Daoy (cell line): ENCODE measurements at places on chromosomes 6 and 20. TPM values are rescaled to one million over a fixed set of nuclear protein-coding genes. Genes with fewer than 3 reads are reported as not detected.

- DNase-seq = peak; percentile 4
Measured at GRCh38 chr6:127376685-127377084, 33.3 kb upstream of the ECHDC1 start.

DNA sequence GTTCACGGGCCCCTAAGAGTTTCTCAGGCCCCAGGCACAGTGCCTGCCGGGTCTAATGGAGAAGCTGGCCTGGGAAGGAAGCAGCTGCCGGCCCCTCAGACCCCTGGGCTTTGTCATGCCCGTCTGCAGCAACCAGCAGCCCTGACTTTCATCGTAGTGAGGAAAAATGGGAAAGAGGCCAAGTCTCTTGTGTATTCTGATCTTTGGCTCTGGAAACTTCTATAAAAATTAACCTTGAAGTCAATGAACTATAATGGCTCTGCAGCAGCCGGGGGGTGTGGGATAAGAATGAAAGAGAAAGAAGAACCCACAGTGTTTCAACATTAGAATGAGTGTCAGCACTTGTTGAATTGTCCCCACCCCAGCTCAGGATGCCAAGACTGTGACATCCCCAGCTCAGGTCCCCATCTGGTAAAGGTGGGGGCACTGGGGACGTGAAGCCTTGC lies 12.9 kb downstream of the TGM2 start:
- peak; percentile 45 for DNase-seq

DEFB132 gene
- total RNA-seq = not detected in 2 replicates

SLC12A5 gene
- total RNA-seq = 0.54 TPM in 1 of 2 replicates, not detected in the other

DNA sequence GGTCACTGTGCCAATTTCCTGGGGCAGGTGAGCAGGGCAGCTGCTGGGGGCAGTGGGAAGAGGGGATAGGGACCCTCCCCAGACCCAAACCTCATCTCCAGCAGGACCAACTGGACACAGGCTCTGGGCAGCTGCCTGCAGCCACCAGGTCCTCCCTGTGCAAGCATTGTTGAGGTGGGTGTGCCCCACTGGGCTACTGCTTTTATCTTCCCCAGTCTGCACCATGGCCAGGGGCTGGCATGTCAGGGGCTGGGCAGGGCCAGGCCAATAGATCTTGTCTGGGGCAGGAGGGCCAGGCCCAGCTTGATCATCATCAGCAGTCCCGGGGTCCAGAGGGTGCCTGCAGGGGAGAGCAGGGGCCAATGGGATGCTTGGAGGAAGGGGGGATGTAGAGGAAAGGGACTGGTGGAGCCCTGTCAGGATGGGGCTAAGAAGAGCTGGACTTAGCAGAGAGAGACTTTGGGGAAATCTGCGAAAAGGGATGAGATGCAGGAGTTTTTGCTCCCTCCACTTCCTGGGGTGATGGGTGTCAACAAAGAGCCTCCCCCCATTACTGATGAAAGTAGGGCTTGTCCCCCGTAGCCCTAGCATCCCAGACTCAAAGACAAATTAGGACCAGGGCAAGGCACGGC lies 5.7 kb downstream of the EBF4 start:
- no peak for DNase-seq

CST3 gene
- total RNA-seq = 46.3 and 46.6 TPM in 2 replicates

DNA sequence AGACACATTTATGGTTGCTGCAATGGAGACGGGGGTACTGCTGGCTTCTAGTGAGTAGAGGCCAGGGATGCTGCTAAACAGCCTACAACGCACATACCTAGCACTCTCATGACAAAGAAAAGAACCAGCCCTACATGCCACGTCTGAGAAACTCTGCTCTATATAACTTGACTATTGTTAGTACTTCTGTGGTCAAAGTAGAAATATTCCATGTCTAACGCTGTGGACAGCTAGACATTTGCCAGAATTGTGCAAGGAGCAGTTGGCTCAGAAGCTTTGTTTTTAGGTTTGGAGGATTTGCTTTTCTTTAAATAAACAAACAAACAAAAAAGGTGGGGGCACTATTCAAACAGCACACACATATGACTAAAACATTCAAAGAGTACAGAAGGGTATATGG lies 20.5 kb downstream of the UBE2V1 start:
- no peak for DNase-seq
